Panc1 (cell line): ENCODE measurements at places on chromosomes 1 and 21. TPM values are rescaled to one million over a fixed set of nuclear protein-coding genes. Genes with fewer than 3 reads are reported as not detected.

TSPAN1 gene
- total RNA-seq: 26.1 TPM

GRCh38 chr1:150749720-150750311 is 15.8 kb downstream of the CTSS start:
- DNase-seq: no peak

DNA sequence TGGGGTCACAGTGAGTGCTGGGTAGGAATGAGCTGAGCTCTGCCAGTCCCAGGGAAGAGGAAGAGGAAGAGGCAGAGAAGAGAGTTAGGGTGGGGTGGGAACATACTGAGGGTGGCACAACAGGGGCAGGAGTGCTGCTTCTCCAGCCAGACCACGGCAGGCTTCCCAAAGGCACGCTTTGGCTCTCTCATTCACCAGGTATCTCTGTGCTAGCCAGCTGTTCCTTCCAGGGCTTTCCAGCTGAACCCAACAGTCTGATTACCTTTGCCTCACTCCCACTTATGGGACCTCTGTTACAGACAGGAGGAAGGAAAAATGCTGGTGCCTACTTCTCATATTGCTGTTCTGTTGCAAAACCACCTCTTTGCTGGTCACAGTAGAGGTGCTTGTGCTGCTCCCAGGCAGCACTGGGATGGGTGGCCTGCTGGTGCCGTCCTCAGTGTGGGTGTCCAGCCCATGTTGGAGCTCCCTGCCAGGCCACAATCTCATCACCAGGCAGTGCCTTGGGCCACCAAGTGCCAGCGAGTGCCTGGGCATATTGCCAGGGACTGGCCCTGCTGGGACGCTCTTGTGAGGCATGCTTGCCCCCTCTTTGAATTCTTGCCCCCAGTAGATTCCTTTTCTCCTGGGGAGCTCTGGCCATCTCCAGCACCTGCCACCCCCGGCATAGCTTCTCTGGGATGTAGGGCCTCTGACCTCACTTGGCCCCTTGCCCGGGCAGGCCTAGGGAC is 2.1 kb downstream of the ADORA1 start:
- DNase-seq: no peak

GRCh38 chr1:201597551-201598230 is 58.8 kb downstream of the NAV1 start:
- no peak for DNase-seq

KCND3 gene
- total RNA-seq: not detected

- DNase-seq: no peak
Measured at GRCh38 chr1:155029513-155030242, 3.9 kb downstream of the DCST2 start.

ATF3 gene
- total RNA-seq: 13.3 TPM

SPRR2F gene
- total RNA-seq: not detected

SLC2A5 gene
- 0.26 TPM for total RNA-seq

- DNase-seq: no peak
Measured at GRCh38 chr21:23936224-23936623, 1671.1 kb downstream of the MRPL39 start.

GRCh38 chr21:25025596-25025995 is 581.7 kb downstream of the MRPL39 start:
- DNase-seq: no peak

DNA sequence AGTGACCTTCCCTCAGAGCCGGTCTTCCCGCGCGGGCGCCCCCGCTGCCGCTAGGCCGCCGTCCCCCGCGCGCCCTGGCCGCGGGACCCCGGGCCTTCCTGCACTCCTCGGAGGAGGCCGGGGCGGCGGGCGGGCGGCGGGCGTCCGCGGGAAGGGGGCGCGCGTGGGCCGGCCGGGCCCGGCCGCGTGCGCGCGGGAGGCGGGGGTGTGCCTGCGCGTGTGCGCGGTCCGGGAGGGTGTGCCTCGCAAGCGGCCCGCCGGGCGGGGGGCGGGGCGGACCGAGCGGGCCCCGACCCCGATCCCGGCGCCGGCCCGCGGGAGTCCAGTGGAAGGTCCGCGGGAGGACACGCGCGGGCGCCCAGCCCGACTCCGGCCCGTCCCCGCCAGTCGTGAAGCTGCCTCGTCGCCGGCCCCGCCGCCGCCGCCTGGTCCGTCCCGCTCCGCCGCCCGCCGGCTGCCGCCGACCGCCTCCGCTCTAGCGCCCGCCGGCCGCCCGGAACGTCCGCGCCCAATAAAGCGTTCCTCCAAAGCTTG is 438 bp downstream of the MRPS6 start:
- DNase-seq: no peak
